ENCODE measurements at places on chromosomes 6 and 20. TPM values are rescaled to one million over a fixed set of nuclear protein-coding genes. Genes with fewer than 3 reads are reported as not detected.

DNA sequence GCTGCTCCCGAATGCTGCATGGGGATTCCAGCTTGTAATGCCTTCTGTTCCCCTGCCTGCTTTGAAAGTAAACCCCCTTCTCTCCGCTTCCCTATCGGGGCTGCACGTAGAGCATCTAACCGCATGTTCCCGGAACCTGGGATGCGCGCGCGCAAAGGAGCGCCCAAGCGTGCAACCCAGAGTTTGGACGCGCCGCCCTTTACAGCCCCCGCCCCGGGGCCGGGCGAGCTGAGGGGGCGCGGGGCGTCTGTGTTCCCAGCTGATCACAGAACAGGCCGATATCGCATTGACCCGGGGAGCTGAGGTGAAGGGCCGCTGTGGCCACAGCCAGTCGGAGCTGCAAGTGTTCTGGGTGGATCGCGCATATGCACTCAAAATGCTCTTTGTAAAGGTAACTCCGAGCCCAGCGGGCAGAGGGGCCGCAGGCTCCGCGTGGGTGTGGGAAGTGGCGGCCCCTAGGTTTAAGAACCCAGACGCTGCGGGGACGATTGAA lies 1.4 kb downstream of the LAMP5 start:
- H3K4me3 ChIP-seq = no peak overlapping the region
- H3K27ac ChIP-seq = no peak overlapping the region
- H3K27me3 ChIP-seq = peaks cover 70% of the 10 kb centered on the region
- H3K36me3 ChIP-seq = no peaks in the 10 kb centered on the region
- no peaks in the 10 kb centered on the region for H3K4me1 ChIP-seq

DNA sequence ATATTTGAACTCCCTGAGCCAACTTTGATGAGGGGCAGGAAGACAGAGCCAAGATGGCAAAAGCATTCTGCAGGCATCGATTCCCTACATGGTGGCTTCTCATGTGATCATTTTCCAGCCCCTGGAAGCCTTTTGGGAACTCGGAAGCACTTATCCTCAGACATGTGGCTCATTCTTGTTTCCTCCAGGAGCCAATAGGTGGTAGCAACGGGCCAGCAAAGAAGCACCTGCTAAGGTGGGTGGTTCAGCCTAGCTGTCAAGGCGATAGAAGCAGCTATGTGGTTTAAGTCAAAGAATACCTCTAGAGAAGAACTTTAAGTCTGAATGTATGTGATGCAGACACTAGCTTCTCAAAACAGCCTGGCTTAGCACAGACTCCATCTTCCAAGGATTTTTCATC lies 64.9 kb upstream of the PAX1 start:
- no peaks in the 10 kb centered on the region for H3K4me1 ChIP-seq
- no peaks in the 10 kb centered on the region for H3K36me3 ChIP-seq
- peak; percentile 34 for DNase-seq
- no peak overlapping the region for H3K4me3 ChIP-seq
- no peak overlapping the region for H3K27ac ChIP-seq

DNA sequence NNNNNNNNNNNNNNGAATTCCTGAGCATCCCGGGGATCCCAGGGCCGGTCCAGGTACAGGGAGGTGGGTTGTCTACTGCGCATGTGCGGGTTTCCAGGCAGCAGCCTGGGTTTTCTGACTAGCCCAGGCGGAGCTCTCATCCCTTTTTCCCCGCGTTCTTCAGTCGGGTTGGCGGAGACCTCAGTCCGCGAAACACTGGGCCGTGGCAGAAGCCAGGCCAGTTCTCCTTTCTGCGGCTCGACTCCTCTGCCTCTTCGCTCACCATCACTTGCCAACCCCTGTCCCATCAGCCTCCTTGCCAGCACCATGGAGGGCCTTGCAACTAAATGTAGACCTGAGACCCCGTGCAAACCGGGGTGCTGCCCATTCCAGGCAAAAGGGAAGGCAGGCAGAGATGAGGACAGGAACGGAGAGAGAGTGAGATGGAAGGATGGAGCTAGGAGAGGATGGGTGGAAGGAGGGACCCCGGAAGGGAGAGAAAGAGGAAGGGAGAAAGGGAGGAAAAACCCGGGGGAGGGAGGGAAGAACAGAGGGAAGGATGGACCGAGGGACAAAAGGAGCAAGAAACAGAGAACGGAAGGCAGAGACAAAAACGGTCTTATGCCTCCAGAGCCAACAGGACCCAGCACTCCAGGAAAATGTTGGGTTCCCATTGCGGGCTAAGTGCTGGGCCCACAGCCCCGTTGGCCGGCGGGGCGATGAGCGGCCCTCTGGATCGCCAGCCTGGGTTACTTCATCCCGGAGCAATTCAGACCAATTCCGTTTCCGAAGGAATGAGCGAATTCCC lies 445.4 kb upstream of the DEFB115 start:
- H3K36me3 ChIP-seq = no peaks in the 10 kb centered on the region
- H3K4me1 ChIP-seq = no peaks in the 10 kb centered on the region
- H3K4me3 ChIP-seq = no peak overlapping the region
- no peak overlapping the region for H3K27ac ChIP-seq
- DNase-seq = no peak

DNA sequence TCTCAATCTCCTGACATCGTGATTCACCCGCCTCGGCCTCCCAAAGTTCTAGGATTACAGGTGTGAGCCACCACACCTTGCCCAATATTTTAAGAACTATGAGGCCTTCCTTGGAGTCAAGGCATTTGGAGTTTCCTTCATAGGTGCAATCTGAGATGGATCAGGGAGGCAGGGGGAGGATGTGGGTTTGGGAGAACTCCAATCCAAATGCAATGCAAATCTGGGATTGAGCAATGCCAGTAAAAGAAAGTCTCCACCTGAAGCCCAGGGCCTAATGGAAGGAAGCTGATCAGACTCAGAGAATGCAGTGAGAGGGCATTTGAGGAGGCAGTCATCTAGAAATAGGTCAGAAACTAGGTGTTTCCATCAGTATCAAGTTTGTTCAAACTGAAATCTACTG lies 21.2 kb downstream of the RSPH3 start:
- no peaks in the 10 kb centered on the region for H3K27me3 ChIP-seq
- no peaks in the 10 kb centered on the region for H3K36me3 ChIP-seq
- H3K4me1 ChIP-seq = no peaks in the 10 kb centered on the region

- no peaks in the 10 kb centered on the region for H3K36me3 ChIP-seq
- no peak overlapping the region for H3K27ac ChIP-seq
- peaks cover 4% of the 10 kb centered on the region for H3K4me1 ChIP-seq
- no peak for DNase-seq
- no peaks in the 10 kb centered on the region for H3K27me3 ChIP-seq
- no peak overlapping the region for H3K4me3 ChIP-seq
Observed at GRCh38 chr6:128572294-128572693, 51.9 kb upstream of the PTPRK start.

SMPD2 gene
- total RNA-seq = 11.6 TPM

DZANK1 gene
- total RNA-seq = 4.4 TPM

GRCh38 chr20:57473246-57474048 lies 51.5 kb downstream of the CTCFL start:
- H3K36me3 ChIP-seq = no peaks in the 10 kb centered on the region
- H3K27ac ChIP-seq = no peak overlapping the region

- H3K36me3 ChIP-seq = no peaks in the 10 kb centered on the region
- no peak overlapping the region for H3K4me3 ChIP-seq
- H3K4me1 ChIP-seq = peaks cover 4% of the 10 kb centered on the region
- DNase-seq = no peak
Observed at GRCh38 chr6:46011188-46012085, 4.2 kb downstream of the CLIC5 start.

DNA sequence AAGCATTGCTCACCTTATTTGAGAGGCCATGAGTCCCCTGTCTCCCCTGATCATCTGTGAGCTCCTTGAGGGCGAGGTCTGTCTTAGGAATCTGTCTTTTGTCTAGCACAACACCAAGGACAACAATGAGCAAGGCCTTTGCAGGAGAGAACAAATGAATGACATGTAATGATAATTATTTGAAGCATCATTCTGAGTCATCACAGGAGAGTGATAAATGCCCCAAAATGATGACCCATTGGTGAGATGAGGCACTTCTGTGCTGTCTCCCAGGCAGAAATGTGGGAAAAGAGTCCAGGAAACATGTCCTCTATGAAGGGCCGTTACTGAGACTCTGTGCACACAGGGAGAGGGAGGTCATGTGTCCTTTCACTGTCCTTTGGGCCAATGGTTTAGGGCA lies 105.2 kb upstream of the LRFN2 start:
- no peak for DNase-seq
- H3K27me3 ChIP-seq = no peaks in the 10 kb centered on the region
- H3K36me3 ChIP-seq = no peaks in the 10 kb centered on the region
- H3K4me3 ChIP-seq = no peak overlapping the region
- no peaks in the 10 kb centered on the region for H3K4me1 ChIP-seq
- H3K27ac ChIP-seq = no peak overlapping the region

MCHR2 gene
- total RNA-seq = not detected

DNA sequence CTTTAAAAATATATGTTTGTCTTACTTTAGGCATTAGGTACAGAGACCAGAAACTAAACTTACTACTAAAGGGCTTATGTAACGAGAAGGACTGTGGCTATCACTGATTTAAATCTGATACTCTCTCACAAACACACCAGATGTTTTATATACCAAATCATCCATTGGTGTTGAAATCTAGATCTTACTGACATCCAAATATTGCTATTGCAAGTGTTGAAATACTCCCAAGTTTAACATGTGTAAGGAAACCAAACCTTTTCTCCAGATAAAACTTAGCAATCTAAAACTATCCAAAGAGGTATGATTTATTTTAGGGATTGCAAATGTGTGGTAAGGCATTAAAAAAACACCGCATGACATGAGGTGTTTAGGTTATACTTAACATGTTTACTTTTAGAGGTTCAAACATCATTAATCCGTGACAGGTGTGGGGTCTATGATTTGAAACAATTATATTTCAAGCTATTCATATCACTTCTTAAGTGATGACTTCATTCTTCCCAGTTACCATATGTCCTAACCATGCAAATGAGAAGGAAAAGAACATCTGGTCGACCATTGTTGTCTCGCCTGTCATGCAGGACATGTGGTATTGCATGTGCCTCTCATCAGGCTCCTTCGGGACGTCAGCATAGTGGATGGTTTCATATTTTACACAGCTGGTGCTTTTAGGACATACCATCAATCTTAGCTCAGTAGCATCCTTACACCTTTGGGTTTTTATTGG lies 168.3 kb upstream of the SPACA1 start:
- no peaks in the 10 kb centered on the region for H3K36me3 ChIP-seq
- no peak overlapping the region for H3K27ac ChIP-seq
- H3K4me1 ChIP-seq = no peaks in the 10 kb centered on the region

DNA sequence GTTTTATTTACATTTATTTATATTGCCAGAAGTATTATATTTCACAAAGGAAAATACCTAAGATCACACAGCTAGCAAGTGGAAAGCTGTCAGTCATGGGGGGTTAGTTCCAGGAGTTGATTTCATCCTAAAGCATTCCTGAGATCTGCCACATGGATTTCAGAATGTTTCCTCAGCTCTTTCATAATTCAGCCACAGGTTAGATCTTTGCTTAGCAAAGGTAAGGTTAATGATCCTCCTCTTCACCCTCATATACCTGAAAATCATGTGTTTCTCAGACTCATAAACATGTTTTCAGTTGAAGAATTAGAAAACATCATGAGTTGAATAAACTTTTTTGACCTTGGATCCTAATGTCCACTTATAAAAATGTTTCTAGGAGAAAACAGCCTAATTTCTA lies 215.4 kb downstream of the ARHGAP18 start:
- no peak overlapping the region for H3K4me3 ChIP-seq
- peaks cover 40% of the 10 kb centered on the region for H3K4me1 ChIP-seq
- no peak overlapping the region for H3K27ac ChIP-seq
- no peaks in the 10 kb centered on the region for H3K36me3 ChIP-seq
- H3K27me3 ChIP-seq = no peaks in the 10 kb centered on the region
- DNase-seq = no peak

DNA sequence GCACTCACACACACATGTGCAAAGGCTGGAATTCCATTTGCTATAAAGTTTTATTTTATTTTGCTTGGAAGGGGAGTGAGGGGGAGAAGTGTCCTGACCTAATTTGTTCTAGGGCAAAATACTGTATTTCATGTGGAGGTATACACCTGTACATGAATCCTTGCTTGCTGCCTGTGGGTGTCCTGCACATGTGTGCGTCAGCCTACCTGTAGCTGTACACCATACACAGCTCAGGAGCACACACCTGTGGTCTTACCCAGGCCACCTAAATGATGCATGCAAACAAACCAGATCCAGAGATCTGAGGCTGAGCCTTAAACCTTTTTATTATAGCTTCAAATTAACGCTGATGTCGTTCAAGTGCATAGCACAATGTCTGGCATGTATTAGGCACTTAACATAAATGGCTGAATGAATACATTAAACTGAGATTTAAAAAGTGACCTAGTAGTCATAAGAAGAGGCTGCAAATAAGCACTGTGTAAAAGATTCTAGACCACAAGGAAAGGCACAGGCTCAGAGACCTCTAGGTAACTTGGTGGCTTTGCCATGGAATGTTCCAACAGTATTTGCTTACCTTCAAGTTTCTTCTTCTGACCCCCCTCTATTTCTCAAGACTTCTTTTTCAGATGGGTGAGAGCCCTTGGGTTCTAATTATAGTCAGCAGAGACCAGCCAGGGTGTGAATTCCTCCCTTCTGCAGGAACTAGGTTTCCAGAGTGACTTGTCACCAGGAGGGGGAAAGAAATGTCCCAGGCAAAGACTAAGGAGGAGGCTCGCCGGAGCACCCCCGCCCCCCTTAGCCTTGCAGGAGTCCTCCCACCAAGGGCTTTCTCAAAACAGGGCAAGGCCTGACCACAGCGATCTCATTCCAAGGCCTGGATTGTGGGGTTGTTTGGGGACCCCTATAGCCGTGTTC lies 13.4 kb downstream of the FOXC1 start:
- peaks cover 52% of the 10 kb centered on the region for H3K27me3 ChIP-seq
- no peaks in the 10 kb centered on the region for H3K36me3 ChIP-seq
- H3K4me3 ChIP-seq = no peak overlapping the region
- H3K27ac ChIP-seq = no peak overlapping the region
- no peak for DNase-seq
- H3K4me1 ChIP-seq = peaks cover 14% of the 10 kb centered on the region

ENPP5 gene
- total RNA-seq = not detected

C6orf62 gene
- total RNA-seq = 91.7 TPM

- H3K36me3 ChIP-seq = no peaks in the 10 kb centered on the region
- no peak overlapping the region for H3K4me3 ChIP-seq
- DNase-seq = no peak
- peaks cover 5% of the 10 kb centered on the region for H3K27me3 ChIP-seq
- H3K4me1 ChIP-seq = no peaks in the 10 kb centered on the region
Observed at GRCh38 chr6:105815661-105816555, 270.2 kb upstream of the PRDM1 start.

- peaks cover 19% of the 10 kb centered on the region for H3K27me3 ChIP-seq
- H3K27ac ChIP-seq = no peak overlapping the region
- no peak overlapping the region for H3K4me3 ChIP-seq
- H3K36me3 ChIP-seq = no peaks in the 10 kb centered on the region
- H3K4me1 ChIP-seq = no peaks in the 10 kb centered on the region
Observed at GRCh38 chr20:57090590-57091560, 175.6 kb downstream of the BMP7 start.

SNRNP48 gene
- 27.4 TPM for total RNA-seq

CD93 gene
- 0.06 TPM for total RNA-seq
